Glomerular endothelial cell (primary cell): ENCODE measurements at places on chromosomes 2 and 18. TPM values are rescaled to one million over a fixed set of nuclear protein-coding genes. Genes with fewer than 3 reads are reported as not detected.

DNA sequence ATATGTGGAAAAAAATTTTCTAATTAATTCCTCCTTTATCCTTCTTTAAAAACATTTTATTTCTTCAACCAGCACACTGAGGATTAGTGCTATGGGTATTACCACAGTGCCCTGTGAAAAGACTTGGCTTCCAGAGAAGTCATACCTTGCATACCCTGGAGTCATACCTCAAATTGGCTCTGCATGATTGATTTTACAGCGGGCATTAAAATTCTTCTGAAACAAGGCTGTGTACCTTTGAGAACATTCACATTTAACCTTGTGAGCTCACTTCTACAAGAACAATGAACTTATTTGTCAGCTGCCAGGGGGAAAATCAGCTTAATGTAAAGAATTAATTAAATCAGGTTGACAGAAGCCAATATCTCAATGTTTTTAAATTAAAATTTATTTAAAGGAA, 44.6 kb downstream of the SLC35F5 start:
- DNase-seq = no peak

- DNase-seq = no peak
Measured at GRCh38 chr2:130352237-130352636, 3.6 kb upstream of the PTPN18 start.

GRCh38 chr2:7825591-7826312, 856.1 kb upstream of the ID2 start:
- no peak for DNase-seq

- no peak for DNase-seq
Measured at GRCh38 chr2:46365913-46366667, 68.9 kb downstream of the EPAS1 start.

DNA sequence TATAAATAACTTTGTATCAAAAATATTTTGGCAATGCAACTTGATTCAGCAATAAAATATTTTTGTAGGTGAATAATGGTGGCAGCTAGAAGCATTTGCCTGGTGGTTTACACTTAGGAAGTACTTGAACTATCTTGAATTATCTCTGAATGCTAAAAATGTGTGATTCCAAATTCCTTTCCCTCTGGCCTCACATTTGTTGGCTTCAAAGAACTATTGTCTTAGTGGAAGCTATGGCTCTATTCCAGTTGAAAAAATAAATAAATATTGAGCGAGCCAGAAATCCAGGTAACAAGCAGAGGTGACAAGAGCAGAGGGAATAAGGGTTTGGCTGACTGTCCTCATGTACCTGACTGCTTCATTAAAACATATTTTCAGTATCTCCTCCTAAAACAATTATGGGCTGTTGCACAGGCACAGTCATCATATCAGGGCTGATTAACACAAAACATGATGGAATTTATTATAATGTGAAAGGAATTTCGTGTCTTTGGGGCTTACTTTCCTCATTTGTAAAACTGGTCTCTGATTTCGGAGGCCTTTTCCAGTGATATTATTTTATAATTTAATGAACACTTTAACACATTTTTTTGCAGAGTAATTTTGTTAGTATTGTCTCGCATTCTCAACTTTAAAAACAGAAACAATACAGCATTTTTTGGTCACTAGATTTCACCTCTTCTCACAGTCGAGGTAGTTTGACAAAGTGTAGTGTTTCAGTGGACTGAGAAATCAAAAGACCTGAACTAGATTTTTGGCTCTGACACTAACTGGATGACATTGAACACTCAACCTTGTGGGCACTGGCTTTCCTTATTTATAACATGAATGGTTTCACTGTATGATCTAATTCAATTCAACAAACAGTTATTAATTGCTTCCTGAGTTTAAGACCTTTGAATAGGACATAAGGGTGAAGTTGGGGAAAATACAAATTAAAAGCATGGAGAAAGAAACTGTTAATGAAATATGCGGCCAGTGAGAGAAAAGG, 7.8 kb upstream of the CAVIN2 start:
- DNase-seq = no peak

GRCh38 chr2:226117510-226118065, 682.0 kb downstream of the IRS1 start:
- DNase-seq = no peak

GRCh38 chr2:148896136-148896535, 21.1 kb downstream of the KIF5C start:
- no peak for DNase-seq

DNA sequence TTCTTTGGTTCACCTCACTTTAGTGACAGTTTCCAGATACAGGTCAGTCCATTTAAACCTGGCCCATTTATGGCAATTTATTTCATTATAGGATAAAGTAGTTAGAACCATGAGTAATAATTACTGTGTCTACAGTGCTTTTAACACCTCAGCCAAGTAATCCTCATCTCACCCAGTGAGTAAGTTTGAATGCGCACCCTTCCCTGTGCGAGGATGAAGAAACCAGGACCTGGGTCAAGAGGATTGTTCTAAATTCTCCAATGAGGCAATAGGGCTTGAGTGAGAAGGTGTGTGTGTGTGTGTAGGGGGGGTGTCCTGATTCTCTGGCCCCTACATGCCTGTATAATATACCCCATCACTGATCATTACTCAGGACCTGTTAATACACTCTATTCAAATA, 854 bp upstream of the MYO1B start:
- DNase-seq = no peak

- no peak for DNase-seq
Measured at GRCh38 chr2:25161055-25161781, 7.2 kb downstream of the POMC start.

GRCh38 chr2:45713591-45713990, 62.1 kb downstream of the PRKCE start:
- no peak for DNase-seq

- no peak for DNase-seq
Measured at GRCh38 chr2:166351319-166351718, 24.4 kb downstream of the SCN9A start.

GRCh38 chr2:45167920-45168629, 158.8 kb upstream of the SIX2 start:
- DNase-seq = no peak

DNA sequence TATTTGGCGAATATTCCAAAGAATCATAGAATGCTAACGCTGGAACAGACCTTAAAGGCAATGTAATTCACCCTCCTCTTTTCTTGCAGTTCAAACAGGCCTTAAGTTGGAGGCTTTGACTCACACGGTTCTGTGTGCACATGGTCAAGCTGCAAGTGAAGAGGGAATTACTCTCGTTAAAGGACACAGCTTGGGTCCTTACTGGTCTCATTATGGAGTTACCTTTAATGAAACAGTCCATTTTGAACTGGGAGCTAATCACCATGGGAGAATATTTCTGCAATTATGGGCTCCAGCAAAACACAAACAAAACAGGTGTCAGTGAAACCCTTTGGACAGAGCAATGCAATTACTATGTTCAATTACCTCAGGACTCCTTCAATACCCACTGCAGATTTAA, 135.5 kb downstream of the GAREM1 start:
- DNase-seq = no peak

DNA sequence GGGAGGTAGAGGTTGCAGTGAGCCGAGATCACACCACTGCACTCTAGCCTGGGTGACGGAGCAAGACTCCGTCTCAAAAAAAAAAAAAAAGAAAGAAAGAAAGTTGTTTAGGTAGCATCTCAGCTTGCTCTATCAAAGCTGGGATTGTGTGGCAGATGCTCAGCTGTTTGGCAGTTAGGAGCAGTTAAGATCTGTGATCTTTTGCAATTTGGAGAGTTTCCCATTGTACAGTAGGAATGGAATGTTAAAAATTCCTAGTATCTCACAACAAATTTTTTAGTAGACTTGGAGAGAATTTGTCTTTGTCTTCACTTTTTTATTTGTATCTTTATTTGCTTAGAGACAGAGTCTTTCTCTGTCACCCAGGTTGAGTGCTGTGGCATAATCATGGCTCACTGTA, 122.9 kb upstream of the UNC80 start:
- DNase-seq = no peak

GRCh38 chr18:30457156-30457555, 585.4 kb downstream of the DSC3 start:
- DNase-seq = no peak

GRCh38 chr2:236265675-236266074, 1.5 kb upstream of the ASB18 start:
- DNase-seq = no peak

DNA sequence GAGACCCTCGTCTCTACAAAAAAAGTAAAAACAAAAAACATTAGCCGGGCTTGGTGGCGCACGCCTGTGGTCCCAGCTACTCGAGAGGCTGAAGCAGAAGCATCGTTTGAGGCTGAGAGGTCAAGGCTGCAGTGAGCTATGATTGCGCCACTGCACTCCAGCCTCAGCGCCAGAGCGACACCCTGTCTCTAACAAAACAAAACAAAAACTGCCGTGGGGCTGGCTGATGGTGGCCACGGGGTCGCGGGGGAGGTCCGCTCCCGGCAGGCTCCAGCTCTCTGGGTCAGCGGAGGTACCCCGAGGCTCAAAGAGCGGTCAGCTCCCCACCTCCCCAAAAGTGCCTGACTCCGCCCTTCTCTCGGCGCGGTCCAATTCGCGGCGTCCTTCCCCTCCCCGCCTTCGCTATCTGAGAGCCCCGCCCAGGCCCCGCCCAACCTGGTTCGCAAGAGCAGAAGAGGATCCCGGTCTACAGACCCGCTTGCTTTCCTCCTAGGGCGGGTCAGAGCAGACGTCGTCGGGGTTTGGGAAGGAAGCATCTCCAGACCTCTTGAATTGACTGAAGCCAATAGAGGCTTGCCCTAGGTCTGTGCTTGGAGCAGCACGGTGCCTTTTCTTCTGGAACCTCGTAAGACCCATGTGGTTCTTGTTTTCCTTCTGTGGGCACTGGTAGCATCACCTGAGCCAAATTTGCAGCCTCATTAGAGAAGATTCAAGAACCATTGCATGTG, 7.8 kb downstream of the RAX start:
- DNase-seq = no peak

GRCh38 chr2:231016566-231017230, 20.6 kb upstream of the C2orf72 start:
- DNase-seq = no peak

DNA sequence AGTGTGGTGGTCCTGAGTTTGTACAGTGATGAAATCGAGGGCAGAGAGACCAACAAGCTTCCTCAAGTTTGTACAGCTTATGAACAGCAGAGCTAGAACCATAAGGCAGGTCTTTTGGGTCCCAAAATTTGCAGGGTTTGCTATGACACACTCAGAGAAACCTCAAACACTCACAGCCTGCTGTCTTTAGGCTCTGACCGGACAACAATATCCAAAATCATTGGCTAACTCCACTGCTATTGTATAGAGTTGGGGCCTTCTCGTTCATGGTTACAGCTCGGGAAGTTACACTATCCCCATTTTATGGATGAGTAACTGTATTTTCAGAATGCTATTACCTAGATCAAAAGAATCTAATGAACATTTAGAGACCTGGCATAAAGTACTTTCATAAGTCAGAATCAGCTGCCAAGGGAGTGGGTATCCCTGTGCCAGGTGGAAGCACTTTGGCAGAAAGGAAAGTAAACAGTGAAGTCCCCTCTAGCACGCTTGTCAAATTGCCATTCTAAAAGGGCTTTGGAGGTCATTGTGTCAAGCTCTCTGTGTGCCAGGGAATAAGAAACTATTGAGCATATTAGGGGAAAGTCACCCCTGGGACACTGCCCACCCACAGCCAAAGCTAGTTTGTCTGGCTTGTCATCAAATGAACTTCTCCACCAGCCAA, 331.8 kb downstream of the ALK start:
- DNase-seq = no peak

GRCh38 chr2:182642328-182642727, 73.7 kb upstream of the DNAJC10 start:
- no peak for DNase-seq

DNA sequence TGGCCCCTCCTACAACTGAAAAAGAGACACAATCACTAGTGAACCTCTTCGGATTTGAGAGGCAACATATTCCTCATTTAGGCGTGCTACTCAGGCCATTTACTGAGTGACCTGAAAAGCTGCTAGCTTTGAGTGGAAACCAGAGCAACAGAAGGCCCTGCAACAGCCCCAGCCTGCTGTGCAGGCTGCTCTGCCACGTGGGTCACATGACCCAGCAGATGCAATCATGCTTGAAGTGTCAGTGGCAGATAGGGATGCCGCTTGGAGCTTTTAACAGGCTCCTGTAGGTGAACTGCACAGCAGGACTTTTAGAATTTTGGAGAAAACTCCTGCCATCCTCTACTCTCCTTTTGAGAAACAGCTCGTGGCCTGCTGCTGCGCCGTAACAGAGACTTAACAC, 578.6 kb upstream of the RAB6C start:
- DNase-seq = no peak

- DNase-seq = no peak
Measured at GRCh38 chr18:13461936-13462335, 243.4 kb downstream of the LDLRAD4 start.

GRCh38 chr18:35797948-35798347, 174.5 kb upstream of the RMP24 start:
- no peak for DNase-seq

- no peak for DNase-seq
Measured at GRCh38 chr2:145874466-145874865, 1354.5 kb upstream of the ZEB2 start.

DNA sequence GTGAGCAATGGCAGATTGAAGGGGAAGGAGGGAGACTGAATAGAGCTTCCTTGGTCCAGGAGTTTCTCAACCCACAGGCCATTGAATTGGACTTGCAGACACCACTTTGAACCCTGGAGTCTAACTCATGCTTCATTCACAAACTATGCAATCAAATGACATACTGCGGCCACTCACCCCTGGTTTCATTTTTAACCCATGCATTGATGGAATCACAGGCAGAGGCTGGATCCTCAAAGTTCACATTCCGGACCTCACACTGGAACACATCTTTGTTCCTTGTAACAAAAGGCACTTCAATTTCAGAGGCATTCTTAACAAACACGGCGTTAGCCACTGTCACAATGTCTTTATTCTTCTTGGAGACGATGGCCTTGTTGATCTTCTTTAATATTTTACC, 40.7 kb downstream of the MRPL44 start:
- no peak for DNase-seq

DNA sequence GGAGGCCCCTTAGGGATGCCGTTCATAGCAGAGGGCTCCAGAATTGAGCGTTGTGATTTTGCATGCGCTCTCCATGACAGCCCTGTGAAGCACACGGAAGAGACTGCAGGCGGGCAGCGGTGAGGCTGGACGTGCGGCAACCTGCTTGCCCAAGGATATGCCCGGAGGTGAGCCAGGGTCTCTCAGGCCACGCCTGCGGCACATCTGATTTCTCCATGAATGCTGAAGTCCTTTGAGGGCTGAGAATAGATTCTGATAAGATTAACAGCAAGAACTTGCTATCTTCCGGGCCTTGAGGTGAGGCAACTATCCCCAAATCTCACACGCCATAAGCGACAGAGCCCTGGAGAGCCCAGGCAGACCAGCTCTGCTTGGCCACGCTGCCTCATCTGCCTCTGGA, 55.6 kb upstream of the LAMA1 start:
- DNase-seq = no peak

The MAP3K19 gene
- not detected in 2 replicates for total RNA-seq

The CPS1 gene
- 0.34 and 0.53 TPM in 2 replicates for total RNA-seq

The FLACC1 gene
- 0.15 and 0.23 TPM in 2 replicates for total RNA-seq

The SERPINB12 gene
- total RNA-seq = not detected in 2 replicates

The RTTN gene
- total RNA-seq = 4.2 and 8.9 TPM in 2 replicates

The MRPS9 gene
- 16.0 and 16.8 TPM in 2 replicates for total RNA-seq

The RPRM gene
- total RNA-seq = not detected in 2 replicates

The CENPA gene
- total RNA-seq = 3.6 and 4.6 TPM in 2 replicates

The RRM2 gene
- total RNA-seq = 21.4 and 26.1 TPM in 2 replicates

The ITGB6 gene
- 0.47 and 0.68 TPM in 2 replicates for total RNA-seq

The TM4SF20 gene
- total RNA-seq = not detected in 2 replicates

The MC5R gene
- total RNA-seq = not detected in 2 replicates

The TMX3 gene
- 55.0 and 60.8 TPM in 2 replicates for total RNA-seq
